ENCODE measurements at places on chromosomes 16 and 17. TPM values are rescaled to one million over a fixed set of nuclear protein-coding genes. Genes with fewer than 3 reads are reported as not detected.
A peak's percentile ranks its signal among the peaks of the same experiment; 100 is the strongest.

The KRT32 gene
- total RNA-seq: not detected

The UBE2O gene
- total RNA-seq: 17.5 TPM

The CLEC3A gene
- total RNA-seq: not detected

The USH1G gene
- 0.05 TPM for total RNA-seq

The PPL gene
- 11.5 TPM for total RNA-seq

The JUP gene
- total RNA-seq: 317 TPM

The PRR15L gene
- total RNA-seq: 223 TPM

- H3K27ac ChIP-seq: no peak overlapping the region
- peaks cover 10% of the 10 kb centered on the region for H3K4me1 ChIP-seq
- H3K4me3 ChIP-seq: no peak overlapping the region
- DNase-seq: peak; percentile 72
Measured at GRCh38 chr16:23435500-23435899, 17.5 kb downstream of the COG7 start.

- H3K27me3 ChIP-seq: no peaks in the 10 kb centered on the region
- peaks cover 3% of the 10 kb centered on the region for H3K4me1 ChIP-seq
- H3K4me3 ChIP-seq: no peak overlapping the region
- DNase-seq: peak; percentile 64
Measured at GRCh38 chr17:75684924-75685323, 17.8 kb downstream of the SAP30BP start.

- H3K4me1 ChIP-seq: no peaks in the 10 kb centered on the region
- no peaks in the 10 kb centered on the region for H3K27me3 ChIP-seq
- no peak overlapping the region for H3K4me3 ChIP-seq
Measured at GRCh38 chr17:61562287-61562686, 28.7 kb downstream of the NACA2 start.

DNA sequence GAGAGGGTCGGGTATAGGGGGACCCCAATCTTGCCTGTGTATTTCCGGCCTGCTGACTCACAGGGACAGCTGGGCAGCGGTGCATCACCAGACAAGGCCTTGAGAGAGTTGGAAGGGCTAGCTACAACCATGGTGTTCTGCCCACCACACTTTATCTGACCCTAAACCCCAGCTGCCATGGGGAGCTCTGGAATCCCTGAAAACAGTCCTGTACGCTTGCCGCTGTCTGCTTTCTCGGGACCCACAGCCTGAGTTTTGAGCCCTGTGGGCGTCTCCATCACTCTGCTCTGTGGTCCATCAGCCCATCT, 100.4 kb upstream of the GSE1 start:
- H3K27ac ChIP-seq: no peak overlapping the region
- H3K4me1 ChIP-seq: peaks cover 8% of the 10 kb centered on the region
- no peaks in the 10 kb centered on the region for H3K27me3 ChIP-seq
- H3K4me3 ChIP-seq: no peak overlapping the region

- H3K4me3 ChIP-seq: no peak overlapping the region
- H3K4me1 ChIP-seq: no peaks in the 10 kb centered on the region
- peaks cover 12% of the 10 kb centered on the region for H3K36me3 ChIP-seq
- H3K27me3 ChIP-seq: no peaks in the 10 kb centered on the region
- no peak overlapping the region for H3K27ac ChIP-seq
Measured at GRCh38 chr17:55413825-55414489, 7.7 kb downstream of the MMD start.

DNA sequence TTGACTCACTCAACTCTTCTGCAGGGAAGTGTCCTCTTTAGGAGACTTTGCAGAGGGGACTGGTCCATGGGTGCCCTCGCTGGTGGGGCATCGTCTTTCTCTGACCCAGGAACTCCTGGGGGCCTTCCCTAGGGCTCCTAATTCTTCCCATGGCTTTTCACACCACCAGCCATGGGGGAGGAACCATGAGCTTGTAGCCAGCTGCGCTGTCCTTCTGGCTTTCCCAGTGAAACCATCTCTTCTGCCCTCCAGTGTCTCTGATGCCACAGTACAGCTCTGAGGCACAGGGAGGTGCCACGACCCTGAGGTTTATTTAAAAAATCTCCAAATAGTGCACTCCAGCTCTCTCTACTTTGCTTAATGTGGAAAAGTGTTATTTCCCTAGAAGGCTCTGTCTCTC, 78.6 kb downstream of the SDR42E1 start:
- no peak for DNase-seq
- H3K4me1 ChIP-seq: no peaks in the 10 kb centered on the region
- no peaks in the 10 kb centered on the region for H3K36me3 ChIP-seq
- H3K27me3 ChIP-seq: no peaks in the 10 kb centered on the region
- H3K4me3 ChIP-seq: no peak overlapping the region
- no peak overlapping the region for H3K27ac ChIP-seq

GRCh38 chr16:30040221-30040620, 9.2 kb upstream of the TLCD3B start:
- no peaks in the 10 kb centered on the region for H3K4me1 ChIP-seq
- H3K36me3 ChIP-seq: no peaks in the 10 kb centered on the region
- H3K27ac ChIP-seq: no peak overlapping the region

DNA sequence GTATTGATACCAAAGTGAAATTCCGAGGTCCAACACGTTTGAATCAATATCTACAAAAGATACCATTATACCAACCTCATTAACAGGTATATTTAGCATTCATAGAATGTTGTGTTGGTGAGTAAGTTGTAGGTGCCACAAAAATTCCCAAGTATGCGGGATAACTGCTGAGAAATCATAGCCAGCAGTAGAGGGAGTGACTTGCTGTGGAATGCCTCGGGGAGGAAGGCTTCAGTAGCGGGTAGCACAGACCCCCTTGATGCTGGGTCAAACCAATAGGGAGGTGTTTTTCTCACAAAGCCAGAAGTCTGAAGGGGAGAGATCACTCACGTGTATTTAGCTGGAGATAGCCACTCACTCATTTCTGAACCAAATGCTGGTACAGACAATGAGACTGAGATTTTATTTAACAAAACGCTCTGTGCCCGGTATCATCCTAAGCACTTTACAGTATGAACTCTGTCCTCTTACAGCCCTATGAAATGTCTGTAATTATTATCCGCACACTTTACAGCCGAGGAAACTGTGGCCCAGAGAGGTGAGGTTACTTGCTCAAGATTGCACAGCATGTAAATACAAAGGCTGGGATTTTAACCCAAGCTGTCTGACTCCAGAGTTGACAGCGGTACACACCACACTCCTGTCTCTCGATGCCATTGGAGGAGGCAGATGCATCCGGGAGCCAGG, 23.1 kb downstream of the HSBP1 start:
- H3K4me1 ChIP-seq: no peaks in the 10 kb centered on the region
- H3K36me3 ChIP-seq: no peaks in the 10 kb centered on the region
- DNase-seq: no peak
- no peak overlapping the region for H3K4me3 ChIP-seq

DNA sequence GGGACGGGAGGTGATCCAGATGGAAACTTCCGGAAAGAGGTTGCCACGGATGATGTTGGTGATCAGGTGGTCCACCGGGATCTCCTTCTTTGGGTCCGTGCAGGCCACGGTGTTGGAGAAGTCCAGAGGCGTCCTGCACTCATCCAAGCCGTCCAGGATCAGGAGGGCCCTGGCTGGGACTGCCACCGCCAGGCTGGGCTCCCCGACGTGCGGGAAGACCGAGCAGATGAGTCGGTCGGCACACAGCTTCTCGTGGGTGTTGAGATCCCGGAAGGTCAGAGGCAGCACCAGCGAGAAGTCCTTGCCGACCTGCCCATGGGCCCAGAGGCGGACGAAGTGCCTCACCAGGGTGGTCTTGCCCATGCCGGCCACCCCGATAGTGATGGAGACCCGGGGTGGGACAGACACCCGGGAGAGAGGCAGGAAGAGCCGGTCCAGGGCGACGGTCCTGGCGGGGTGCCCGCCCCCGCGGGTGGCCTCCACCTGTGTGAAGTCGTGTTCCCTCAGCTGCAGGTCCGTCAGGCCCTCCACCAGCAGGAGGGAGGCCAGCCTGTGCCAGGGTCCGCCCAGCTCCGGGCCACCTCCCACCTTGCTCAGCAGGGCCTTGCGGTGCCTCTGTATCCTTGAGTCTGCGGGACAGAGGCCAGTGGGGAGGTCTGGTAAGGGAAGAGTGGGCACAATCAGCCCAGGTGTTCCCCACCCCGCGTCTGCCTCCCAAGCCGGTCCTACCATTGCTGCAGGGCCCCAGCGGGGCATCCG, 12.9 kb downstream of the NLRC3 start:
- H3K4me3 ChIP-seq: no peak overlapping the region
- H3K27ac ChIP-seq: no peak overlapping the region

GRCh38 chr16:72195609-72196008, 23.7 kb upstream of the PMFBP1 start:
- H3K4me1 ChIP-seq: no peaks in the 10 kb centered on the region
- H3K27ac ChIP-seq: no peak overlapping the region
- no peaks in the 10 kb centered on the region for H3K27me3 ChIP-seq
- DNase-seq: no peak

GRCh38 chr17:4497101-4497824, 1.4 kb upstream of the SPNS2 start:
- H3K4me1 ChIP-seq: peaks cover 4% of the 10 kb centered on the region
- H3K27ac ChIP-seq: no peak overlapping the region
- DNase-seq: no peak
- H3K36me3 ChIP-seq: no peaks in the 10 kb centered on the region

GRCh38 chr16:60432472-60432871, 1603.8 kb downstream of the CDH8 start:
- no peak overlapping the region for H3K27ac ChIP-seq
- no peak for DNase-seq
- H3K27me3 ChIP-seq: no peaks in the 10 kb centered on the region

DNA sequence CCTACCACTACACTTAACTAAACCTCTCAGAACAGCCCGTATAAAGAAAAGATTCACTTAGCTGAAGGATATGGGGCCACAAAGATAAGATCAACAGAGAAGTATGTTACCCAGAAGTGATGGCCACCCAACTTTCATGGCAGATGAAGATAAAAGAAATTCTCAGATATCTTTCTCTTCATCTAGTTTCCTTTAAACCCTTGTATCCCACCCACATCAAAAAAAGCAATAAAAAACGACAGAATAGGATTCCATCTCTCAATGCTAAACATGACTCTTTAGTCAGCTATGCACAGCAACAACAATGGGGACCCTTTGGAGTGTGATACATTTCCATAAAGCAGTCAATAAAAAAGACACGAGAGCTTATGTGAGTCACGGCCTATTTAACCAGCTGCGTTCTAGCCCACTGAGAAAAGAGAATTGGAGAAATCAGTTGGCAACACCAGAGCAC, 86.6 kb downstream of the SNX11 start:
- no peak overlapping the region for H3K27ac ChIP-seq
- H3K4me1 ChIP-seq: no peaks in the 10 kb centered on the region
- H3K4me3 ChIP-seq: no peak overlapping the region
- no peak for DNase-seq

GRCh38 chr16:50489182-50489581, 59.0 kb upstream of the NKD1 start:
- no peaks in the 10 kb centered on the region for H3K4me1 ChIP-seq
- H3K27ac ChIP-seq: no peak overlapping the region
- DNase-seq: no peak
- H3K4me3 ChIP-seq: no peak overlapping the region

DNA sequence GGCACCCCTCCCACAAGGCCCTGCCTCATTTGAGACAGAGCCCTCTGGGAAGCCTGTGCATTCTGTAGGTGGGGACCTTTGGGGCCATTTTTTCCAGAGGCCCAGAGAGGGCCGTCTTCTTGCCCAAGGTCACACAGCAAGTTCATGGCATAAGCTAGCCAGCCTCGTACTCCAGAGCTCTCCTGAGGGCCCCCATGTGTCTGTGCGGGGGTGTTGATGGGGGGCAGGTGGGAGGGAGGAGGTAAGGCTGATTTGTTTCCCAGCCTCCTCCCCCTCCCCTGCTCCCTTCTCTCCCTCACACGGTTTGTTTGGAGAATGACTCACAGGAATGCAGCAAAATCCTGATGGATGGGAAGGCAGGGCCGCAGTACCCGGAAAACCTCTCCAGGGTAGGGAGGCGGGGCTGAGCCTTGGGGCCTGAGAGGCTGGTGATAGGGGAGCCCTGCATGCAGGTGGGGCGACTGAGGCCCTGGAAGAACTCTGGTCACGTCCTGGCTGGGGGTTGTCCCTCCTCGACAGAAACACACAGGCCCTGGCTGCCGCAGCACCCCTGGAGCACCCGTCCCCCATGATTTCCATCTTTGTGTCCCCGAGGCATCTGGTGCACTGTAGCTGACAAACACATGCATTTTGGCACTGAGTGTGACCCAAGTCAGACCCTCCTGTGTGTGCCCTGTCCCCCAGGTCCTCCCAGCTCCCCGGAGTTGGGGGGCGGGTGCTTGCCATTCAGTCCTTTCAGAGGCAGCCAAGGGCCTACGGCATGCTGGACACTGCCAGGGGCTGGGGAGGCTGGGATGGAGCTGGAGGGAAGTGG, 29.7 kb downstream of the RAI1 start:
- no peaks in the 10 kb centered on the region for H3K27me3 ChIP-seq
- no peak overlapping the region for H3K4me3 ChIP-seq
- H3K27ac ChIP-seq: peak overlapping the region; percentile 67
- H3K4me1 ChIP-seq: peaks cover 12% of the 10 kb centered on the region
- peak; percentile 91 for DNase-seq
- no peaks in the 10 kb centered on the region for H3K36me3 ChIP-seq

DNA sequence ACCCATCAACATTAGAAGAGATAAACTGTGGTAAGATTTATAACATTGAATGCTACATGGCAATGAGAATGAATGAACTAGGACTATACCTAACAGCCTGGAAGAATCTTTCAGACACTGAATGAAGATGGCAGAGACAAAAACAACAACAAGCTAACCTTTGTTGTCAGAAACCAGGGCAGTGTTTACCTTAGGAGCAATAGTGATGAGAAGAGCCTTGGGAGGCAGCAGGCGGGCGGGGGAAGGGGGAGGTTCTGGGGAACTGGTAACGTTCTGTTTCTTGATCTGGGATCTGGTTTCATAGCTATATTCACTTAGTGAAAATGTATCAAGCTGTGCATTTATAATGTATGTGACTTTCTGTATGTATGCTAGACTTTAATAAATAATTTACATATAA, 139.0 kb upstream of the TNRC6C start:
- no peak for DNase-seq
- H3K36me3 ChIP-seq: no peaks in the 10 kb centered on the region
- H3K27ac ChIP-seq: no peak overlapping the region
- no peak overlapping the region for H3K4me3 ChIP-seq
- H3K27me3 ChIP-seq: no peaks in the 10 kb centered on the region

GRCh38 chr17:82781894-82782274, 30.0 kb downstream of the TBCD start:
- DNase-seq: peak; percentile 85
- H3K36me3 ChIP-seq: no peaks in the 10 kb centered on the region
- H3K4me3 ChIP-seq: no peak overlapping the region
- no peaks in the 10 kb centered on the region for H3K27me3 ChIP-seq
- no peak overlapping the region for H3K27ac ChIP-seq
- H3K4me1 ChIP-seq: no peaks in the 10 kb centered on the region

DNA sequence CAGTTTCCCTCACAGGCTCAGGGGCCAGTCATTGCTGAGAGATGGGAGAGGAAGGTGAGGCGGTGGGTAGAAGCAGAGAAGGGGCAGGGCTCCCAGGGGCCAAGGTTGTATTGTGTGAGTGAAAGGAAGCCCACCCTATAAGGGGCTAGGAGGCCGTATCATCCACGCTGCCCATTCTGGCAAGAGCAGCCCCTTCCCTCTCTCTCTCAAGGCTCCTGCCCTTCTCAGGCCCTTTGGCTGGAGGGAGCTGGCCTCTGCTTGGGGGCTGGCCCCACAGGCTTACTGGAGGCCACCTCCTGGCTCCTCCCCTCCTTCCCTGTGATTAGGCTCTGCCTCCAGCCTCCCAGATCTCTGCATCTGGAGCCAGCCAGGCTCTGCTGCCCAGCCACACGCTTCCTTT, 7.6 kb downstream of the TBKBP1 start:
- H3K4me1 ChIP-seq: no peaks in the 10 kb centered on the region
- no peaks in the 10 kb centered on the region for H3K27me3 ChIP-seq
- H3K27ac ChIP-seq: no peak overlapping the region

- H3K27ac ChIP-seq: no peak overlapping the region
- no peaks in the 10 kb centered on the region for H3K27me3 ChIP-seq
- peaks cover 15% of the 10 kb centered on the region for H3K36me3 ChIP-seq
Measured at GRCh38 chr16:8890549-8890921, 8.4 kb downstream of the LITAFD start.
